Right ventricle myocardium superior (tissue), 1 donor: ENCODE measurements at places on chromosomes 2 and 18.

DNA sequence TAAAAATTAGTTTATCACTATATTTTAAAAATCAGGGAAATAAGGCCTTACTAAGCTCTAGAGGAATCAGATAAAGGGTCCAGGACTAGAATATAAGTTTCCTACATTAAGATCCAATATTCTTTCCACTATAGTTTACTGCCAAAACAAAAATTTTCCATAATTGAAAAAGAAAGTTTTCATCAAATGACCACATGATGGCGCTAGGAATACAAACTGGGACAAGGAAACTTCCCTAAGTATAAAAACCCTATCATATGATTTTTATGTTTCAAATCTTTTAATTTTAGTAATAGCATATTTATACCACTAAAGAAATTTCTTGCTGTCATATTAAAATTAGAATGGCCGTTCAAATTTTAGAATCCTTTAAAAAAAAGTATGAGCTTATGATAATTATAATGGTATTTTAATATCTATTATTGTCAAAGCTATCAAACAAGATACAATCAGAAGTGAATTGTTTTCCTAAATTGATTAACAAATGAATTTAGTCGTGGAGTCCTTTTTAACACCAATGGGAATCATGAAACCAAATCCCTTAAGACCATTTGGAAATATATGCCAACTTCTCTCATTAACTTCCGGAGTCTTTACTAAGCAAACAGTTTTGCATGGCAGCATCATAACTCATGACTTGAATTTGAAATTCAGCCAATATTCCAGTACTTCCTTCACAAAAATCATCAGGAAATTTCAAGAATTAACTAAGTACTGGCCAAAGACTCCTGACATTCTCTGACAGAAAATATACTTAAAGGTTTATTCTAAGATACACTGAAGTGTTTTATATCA lies 70.3 kb downstream of the SCN1A start:
- DNase-seq = no peak

DNA sequence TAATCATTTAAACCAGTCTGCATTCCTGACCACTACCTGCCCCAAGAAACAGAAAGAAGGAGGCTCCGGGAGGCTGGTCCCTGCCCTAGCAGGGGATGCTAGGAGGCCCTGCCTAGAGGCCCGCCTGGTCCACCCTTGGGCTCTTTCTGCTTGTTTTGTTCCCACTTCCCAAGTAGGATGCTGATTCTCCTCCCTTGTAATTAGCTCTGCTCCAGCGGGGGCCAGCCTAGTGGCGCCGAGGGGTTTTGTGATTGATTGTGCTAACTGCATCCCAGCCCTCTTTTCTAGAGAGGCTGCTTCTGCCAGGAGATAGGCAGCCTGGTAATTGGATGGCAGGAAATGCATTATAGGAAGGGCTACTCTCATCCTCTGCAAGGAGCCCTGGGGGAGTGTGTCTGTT lies 220.0 kb downstream of the LOXHD1 start:
- DNase-seq = no peak

DNA sequence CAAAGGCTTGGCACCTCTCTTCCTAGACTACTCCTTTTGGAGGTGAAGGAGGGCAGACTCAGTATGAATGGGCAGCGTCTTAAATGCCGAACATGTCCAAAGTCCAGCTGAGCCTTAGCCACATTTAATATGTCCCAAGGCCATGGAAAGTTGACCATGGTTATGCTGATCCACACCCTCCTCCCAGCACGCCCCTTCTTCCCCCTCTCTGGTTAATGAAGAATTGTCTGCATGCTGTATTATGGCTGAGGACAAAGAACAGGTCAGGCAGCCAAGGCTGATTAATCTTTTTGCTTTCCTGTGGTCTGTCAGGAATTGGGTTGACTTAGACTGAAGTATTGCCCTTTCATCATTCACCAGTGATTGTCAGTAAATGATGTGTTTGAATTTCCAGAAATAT lies 5.8 kb upstream of the MYOM1 start:
- DNase-seq = no peak

GRCh38 chr2:127170452-127171197 lies 49.5 kb downstream of the CYP27C1 start:
- no peak for DNase-seq

- DNase-seq = no peak
Observed at GRCh38 chr2:185082749-185083148, 484.4 kb downstream of the ZNF804A start.

DNA sequence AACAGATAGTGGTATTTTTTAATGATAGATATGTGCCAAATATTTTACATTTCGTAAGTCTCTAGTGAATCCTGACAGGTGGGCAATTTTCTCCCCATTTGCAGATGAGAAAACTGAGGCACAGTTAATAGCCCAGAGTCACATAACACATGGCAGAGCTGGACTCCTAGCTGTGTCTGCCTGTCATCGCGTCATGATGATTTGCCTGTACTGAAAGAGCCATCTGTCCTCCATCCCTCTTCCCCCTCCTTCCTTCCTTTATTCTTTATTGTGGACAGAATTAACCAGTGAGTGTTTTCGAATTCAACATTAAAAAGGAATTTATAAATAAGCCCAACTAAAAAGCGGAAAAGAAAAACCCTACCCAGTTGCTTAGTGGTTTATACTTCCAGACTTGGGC lies 3.2 kb downstream of the DNAJB2 start:
- no peak for DNase-seq

- DNase-seq = peak; percentile 94
Observed at GRCh38 chr2:28594332-28595108, 98.7 kb downstream of the PLB1 start.

DNA sequence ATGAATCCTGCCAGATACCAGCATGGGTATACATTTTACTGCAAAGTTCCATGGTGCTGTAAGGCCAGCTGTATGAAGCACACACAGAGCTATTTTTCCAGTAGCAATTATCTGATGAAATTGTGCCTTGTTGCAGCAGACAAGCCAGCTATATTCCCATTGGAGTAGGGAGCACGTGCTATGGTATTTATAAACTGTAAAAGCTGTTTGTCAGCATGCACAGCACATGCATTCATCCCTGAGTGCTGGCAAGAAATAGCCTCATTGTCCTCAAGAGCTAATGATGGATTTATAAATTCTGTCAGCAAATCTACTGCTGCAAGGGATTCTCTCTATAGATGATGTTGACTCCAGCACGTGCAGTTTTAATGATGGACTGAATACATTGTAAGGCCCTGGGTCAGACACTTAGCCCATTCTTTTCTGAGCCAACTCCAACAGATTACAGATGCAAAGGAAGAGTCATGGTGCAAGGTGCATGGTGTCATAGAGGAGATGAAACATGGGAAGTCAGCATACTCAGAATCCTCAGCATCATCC lies 61.7 kb downstream of the KCNS3 start:
- DNase-seq = no peak

DNA sequence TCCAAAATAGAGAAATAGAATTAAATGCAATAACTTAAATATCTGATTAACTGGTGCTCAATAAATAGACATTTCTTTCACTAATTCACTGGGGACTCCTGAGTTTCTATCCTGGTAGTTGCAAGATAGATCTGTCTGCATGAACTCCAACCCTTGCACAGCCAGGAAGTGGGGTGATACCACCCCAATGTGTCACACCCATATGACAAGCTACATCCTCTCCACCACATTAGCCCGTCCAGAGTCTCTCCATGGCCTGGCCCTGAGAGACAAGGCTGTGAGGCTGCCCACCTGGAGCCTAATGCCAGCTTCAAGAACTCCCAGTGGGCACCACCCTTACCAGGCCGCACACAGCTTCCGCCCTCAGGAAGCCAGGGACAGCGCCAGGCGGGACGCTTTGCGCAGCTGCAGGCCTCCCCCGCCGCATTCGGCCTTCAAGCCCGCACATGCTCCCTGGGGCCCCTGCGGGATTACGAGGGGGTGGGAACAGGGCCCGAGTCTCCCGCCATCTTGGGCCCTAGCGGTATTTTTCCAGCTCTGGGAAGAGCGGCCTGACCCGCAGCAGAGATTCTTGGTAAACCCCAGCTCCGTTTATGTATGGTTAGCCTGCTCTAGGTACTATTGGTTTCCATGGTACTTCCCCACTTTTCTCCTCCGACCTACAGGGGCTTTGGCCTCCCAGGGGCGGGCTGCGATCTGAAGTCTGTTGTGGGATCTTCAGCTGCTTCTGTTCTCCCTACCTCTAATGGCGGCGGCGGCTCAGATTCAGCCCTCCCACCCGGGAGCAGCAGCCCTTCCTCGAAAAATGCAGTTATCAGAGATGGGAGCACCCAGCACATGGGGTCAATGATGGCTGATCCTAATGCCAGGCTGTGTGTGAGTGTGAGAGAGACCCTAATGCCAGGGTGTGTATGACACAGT lies at the start of gene TDRD15:
TSS of gene TDRD15 (plus strand) at position 496 of the 921 bp plus-strand sequence. CDS start 13,500 bp downstream, outside the sequence.
- DNase-seq = no peak

DNA sequence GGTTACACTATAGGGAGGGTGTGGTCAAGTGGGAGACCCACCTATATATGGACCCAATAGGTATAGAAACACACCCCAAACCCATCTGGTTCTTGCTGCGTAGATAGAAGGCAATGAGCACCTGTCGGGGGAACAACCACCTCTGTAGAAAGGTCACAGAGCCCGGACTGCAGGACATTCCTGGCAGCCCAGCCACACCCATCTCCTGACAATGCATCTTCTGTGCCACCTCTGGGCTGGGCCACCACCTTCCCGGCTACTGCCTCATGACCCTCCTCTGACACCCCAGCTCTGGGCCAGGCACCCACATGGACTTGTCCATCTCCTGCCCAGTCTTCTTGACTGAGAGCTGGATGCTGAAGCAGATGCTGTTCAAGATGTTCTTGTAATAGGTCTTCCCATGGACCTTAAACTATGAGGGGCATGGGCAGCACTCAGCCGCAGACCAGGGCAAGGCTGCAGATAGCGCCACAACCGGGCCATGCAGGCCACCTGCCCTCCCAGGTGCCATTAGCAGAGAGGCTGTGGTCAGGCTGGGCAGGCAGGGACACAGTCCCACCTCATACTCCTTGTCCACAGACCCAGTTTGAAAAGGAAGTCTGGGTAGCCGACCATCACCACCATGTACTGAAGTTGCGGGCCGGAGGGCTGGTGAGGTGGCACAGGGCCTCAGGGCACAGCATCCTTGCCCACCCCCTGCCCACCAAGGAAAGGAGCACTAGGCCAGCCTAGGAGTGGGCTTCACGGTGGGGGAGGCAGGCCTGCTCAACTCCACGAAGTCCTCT lies 9.3 kb downstream of the ALPG start:
- DNase-seq = no peak

- DNase-seq = no peak
Observed at GRCh38 chr2:11480406-11480805, 14.4 kb upstream of the E2F6 start.

DNA sequence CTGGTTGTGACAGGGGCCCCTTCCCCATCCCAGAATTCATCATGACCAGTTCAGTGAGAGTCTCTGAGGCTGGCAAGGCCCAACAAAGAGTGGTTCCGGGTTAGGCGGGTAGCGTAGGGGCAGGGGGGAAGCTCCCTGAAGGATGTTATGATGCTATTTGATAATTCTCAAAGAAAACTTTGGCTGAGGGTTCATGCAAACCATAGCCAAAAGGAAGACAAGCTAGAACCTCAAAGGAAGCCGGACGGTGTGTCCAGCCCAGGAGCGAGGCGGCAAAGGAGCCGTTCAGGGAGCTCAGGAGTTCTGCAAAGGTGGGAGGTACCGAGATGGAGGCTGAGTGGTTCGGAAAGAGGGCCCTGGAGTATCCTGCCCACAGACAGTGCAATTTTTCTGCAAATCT lies 226.8 kb upstream of the RAB6C start:
- no peak for DNase-seq

DNA sequence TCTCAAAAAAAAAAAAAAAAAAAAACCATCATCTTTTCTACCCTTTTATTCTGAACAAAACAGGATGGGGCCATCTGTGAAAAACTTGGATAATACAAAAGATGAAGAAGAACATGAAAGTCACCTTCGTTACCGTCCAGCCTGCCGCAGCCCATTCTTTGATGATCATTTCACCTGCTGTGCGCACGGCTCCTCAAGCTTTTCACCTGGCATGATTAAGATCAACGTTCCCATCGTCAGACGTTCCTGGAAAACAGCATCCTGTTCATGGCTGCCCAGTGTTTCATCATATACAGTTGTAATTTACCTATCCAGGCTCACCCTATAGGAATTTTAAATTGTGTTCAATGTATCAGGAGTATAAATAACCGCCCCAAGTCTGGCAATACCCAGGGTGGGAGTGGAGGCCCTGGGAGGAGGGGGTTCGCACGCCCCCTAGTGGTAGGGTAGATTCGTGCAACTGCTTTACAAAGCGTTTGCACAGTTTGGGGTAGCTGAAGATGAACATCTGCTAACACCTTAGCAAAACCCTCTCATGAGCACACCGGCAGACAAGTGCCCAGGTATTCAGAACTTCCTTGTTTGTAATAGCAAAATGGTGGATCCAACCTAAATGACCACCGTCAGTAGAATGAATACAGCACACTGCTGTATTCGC lies 49.0 kb upstream of the GLI2 start:
- no peak for DNase-seq

- no peak for DNase-seq
Observed at GRCh38 chr2:202774104-202774503, 97.5 kb downstream of the ICA1L start.

DNA sequence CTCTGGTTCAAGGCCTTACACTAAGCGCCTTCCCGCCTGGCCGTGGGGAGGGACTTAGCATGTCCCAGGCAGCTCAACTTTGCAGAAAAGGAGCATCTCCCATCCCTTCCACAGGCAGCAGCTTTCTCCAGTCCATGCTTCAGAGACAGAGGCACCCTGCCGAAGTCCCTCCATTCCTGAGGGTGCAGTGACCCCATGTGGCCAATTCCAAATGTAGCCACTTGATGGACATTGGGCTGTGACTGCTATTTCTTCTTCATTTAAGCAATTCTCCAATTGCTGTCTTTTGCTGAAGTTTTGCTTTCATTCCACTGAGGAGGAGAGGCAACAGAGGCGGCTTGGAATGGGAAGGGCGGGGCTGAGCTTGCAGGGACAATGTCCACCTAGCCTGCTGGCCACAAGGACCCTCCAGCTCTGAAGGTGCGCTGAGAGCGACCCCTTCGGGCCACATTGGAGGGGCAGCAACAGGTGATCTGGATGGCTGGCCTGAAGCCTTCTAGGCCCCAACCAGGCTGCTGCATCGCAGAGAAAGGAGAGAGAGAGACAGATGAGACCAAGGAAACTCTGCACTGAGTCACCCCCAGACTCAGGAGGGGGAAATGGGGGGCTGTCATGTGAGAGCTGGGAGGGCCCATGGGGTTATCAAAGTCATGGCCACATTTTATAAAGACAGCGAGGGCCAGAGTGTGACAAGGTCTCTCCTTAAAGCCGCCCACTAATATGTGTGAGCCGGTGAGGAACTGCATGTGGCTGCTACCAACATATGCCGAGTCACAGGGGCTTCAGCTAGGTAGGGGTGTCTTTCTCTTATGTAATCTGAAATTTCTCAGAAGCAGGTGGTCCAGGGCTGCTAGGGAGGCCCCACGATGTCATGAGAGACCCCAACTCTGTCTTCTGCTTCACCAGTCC lies 61.3 kb downstream of the LONRF2 start:
- DNase-seq = peak; percentile 65
